GM06990 (cell line): ENCODE measurements at places on chromosomes 3 and 15.

DNA sequence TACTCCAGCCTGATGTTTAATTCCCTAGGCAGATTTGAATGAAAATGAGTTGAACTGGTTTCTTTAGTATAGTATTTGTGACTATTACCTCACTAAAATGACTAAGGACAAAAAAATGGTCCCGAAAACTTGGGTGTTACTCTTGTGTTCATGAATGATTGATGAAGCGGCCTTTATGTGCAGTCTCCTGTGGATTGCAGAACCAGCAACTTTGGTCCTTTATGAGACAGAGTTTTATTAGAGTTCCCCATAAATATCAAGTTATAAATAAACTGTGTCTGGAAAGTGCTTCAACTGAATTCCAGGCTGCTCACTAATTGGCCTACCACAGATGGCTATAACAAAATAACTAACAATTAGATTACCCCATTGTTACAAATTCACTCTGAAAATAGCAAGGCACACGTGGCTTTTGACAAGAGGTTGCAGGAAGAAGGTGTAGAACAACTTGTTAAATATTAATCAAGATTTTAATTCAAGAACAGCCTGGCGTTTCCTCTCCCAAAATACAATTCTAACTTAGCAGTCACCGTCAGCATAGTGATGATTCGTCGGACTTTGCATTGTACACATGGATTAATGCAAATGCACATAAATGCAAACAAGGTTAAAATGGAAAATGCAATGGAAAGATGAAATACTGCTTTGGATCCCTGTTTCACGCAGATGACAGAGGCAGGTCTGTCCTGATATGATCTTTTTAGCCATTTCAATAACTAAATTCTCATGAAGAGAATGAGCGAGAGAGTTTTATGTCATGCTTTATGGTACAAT, 567.3 kb upstream of the ZNF717 start:
- DNase-seq, result no peak

GRCh38 chr3:29926378-29926777, 645.5 kb downstream of the RBMS3 start:
- no peak for DNase-seq

DNA sequence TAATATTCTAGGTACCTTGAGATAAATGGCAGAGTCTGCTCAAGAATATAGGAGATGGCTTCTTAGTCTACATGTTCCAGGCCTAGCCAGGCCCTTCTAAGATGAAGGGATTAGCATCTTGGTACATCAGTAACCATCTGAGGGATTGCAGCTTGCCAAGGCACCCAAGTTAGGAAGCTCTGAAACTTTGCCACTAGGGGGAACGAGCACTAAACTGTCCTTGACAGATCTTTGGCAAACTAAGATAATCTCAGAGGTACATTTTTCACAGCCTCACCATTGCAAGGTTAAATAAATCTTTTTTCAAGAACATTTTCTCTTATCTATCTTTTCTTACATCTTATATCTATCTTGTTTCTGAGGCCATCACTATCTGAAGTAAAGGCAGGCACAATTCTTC, 351.2 kb downstream of the RAP2B start:
- no peak for DNase-seq

GRCh38 chr3:41874022-41874421, 87.9 kb downstream of the ULK4 start:
- DNase-seq, result no peak

DNA sequence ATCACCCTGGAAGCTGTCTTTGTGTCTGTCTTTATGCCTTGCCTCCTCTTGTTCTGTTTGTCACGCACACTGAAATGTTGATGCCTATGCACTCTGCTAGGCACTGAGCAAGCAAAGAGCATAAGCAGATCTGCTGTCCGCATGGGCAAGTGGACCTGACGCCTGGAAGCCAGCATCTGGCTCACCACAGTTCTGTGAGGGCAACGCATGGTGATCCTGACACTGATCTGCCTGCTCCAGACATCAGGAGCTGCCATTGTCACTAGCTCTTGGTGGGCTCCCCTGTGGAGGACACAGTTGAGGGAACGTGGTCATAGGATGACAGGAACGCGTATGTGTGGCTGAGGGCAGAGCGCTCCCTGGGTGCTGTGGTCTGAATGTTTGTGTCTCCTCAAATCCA, 234.6 kb downstream of the ADAMTS17 start:
- no peak for DNase-seq

DNA sequence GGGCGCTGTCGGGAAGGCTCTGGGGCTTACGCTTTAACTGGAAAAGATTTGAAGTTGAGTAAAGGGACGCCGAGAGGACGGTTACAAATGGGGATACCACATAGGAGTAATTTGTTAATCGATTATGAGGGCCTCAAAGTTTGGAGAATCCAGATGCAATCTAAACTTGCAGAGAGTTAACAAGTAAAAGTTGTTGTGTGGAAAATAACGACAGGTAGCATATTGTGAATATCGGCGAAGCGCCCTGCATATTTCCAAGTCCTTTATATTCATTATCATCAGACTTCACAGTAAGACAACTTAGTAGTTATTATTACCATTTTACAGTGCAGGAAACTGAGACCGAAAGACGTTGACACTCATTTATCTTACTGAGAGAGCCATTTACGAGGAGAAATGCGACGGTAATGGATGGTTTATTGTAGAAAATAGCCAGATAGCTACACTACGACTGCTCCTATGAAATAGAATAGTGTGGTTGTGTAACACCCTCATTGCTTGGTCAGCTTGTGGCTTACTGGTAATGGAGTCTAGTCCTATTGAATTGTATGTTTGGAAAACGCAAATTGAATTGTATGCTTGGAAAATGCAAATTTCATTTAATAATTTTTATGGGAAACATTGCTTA, 700 bp downstream of the MKRN2 start:
- no peak for DNase-seq

- DNase-seq, result no peak
These were observed 68.1 kb upstream of the FOXP1 start for GRCh38 chr3:71651625-71652024.

- DNase-seq, result no peak
These were observed 93.3 kb downstream of the OXNAD1 start for GRCh38 chr3:16358336-16358735.
